ENCODE measurements at places on chromosomes 5 and 9.

DNA sequence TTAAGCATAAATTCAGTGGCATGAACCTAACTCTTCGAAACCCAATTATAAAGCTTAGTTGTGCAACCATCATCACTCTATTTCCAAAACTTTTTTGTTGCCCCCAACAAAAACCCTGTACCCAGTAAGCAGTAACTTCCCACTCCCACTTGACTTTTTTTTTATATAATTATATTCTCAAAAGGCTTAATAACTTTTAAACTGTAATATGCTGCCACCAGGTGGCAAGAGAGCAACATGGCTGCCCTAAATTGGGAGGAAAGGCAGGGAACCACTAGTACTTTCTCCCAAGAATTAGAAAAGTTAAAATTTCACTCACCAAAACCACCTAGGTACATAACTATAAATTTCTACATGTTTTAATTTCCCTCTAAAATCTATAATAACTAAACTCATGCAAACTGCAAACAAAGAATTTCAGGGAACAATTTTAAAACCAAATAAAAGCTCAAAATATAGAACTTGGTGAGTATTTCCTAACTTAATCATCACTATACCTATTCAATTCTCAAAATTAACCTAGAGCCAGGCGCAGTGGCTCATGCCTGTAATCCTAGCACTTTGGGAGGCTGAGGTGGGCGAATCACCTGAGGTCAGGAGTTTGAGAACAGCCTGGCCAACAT lies 50.2 kb upstream of the RNF38 start:
- DNase-seq = no peak

GRCh38 chr5:80540691-80541090 lies 29.4 kb downstream of the ANKRD34B start:
- DNase-seq = no peak

- DNase-seq = no peak
Measured at GRCh38 chr9:132543251-132543650, 39.2 kb upstream of the BARHL1 start.

DNA sequence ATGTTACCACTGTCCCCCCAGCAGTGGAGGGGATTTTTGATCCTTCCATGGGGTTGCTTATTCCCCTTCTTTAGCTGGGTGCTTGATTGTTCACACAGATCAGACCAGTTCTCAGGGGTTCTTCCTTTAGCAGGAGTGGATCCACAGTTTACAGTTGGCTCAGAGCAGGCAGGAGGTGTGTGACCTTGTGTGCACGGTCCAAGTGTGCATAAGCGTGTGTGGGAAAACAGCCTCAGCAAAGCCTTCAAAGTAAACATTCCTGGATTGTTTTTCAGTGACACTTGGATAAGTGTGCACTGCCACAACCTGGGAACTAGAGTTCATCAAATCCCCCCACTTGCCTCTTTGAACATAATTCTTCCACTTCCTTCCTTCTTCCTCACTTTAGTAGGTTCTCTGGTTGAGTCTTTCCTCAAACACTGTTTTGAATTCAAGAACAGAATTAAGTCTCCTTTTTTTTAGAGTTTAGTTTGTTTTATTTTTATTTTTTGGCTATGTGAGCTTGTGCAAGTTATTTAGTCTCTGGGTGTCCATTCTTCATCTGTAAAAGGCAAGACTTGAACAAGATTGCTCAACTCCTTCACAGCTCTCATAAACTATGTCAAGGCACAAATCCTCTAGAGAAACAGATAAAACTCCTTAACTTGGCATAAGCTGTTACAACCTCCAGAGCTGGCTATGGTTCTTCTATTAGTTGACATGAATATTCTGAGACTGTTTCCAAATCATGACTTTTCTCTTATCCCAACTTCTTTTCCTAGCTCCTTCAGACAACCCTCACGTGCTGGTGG lies 78.0 kb downstream of the OSMR start:
- DNase-seq = no peak

GRCh38 chr9:27168496-27168895 lies 59.5 kb downstream of the TEK start:
- no peak for DNase-seq

DNA sequence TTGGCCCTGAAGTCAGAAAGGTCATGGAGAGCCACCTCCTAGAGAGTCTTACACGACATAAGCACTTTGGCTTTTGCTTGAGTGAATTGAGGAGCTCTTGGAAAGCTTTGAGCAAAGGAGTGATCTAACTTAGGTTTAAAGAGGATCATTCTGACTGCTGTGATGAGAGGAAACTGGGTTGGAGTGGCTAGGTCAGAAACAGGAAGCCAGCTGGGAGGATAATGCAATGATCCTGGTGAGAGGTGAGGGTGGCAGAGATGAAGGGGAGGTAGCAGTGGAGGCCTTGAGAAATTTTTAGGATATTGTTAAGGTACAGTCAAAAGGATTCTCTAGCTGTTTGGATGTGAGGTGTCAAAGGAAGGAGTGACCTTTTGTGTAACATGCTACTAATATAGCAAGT lies 32.2 kb upstream of the ROPN1L start:
- no peak for DNase-seq

DNA sequence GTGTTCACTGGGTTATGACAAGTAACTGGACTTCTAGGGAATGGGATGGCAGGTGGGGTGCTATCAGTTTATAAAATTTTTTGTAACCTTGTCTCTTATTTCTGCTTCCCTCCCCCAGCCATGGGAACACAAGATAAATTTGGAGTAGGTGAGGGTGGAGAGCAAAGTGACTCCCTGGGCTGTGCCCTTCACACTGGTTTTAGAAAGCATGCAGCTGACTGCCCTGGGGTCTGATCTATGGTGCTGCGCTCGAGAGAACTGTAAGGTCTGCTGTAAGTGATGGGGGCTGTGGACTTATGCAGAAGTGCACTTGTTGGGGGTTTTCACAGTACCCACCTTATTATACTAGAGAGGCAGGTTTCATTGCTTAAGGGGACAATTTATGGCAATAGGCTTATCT lies 247.7 kb upstream of the DMRT1 start:
- no peak for DNase-seq

DNA sequence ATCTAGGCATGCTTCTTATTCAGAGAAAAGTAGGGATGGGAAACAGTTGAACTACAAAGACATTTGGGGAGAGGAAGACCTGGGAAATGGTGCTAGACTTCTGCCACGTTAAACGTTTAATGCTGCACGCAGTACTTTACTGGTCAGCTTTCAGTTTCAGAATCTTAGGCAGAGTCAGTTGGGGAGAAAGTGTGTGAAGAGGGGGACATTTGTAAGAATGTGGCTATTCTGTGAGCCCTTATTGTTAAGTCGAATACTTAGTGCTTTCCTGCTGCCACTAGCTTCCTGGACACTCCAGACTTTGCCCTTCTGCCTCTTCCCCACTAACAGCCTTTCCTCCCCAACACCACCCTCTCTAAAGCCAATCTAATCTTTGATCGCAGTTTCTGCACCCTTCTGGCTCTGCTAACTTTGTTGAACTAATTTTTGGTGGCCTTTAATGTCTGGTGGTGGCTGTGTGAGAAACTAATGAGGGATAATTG lies 6.1 kb downstream of the CYSTM1 start:
- no peak for DNase-seq

DNA sequence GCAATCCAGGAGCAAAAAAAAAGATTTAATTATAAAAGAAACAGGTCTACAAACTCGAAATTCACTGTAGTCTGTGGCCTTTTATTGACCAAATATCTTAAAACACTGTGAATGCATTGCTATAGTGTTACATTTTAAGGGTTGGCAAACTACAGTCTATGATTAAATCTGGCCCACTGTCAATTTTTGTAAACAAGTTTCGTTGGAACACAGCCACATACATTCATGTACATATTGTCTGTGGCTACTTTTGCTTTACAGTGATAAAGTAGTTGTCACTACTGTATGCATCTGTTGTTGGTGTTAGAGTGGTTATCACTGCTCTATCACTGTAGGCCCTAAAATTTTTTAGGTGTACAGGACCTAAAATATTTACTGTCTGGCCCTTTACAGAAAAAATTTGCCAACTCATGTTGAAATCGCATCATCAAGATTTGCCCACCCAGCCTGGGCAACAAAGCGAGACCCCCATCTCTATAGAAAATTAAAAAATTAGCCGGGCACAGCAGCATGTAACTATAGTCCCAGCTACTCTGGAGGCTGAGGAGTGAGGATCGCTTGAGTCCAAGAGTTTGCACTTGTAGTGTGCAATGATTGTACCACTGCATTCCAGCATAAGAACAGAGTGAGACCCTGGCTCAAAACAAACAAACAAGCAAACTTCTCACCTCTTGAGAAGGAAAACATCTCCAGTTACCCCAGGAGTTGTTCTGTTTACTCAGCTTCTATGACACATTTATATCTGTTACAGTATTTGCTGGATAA lies 89.0 kb downstream of the ERBIN start:
- DNase-seq = no peak

DNA sequence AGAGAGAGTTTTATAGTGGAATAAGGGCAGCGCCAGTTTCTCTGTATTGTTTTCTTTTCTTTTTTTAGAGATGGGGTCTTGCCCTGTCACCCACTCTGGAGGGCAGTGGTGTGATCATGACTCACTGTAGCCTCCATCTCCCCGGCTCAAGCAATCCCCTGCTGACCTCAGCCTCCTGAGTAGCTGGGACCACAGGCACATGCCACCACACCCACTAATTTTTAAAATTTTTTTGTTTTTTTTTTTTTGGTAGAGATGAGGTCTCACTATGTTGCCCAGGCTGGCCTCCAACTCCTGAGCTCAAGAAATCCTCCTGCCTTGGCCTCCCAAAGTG lies 119.0 kb downstream of the PIK3R1 start:
- DNase-seq = no peak

- no peak for DNase-seq
Measured at GRCh38 chr5:34803974-34804732, 34.8 kb upstream of the TTC23L start.

- DNase-seq = no peak
Measured at GRCh38 chr9:99023231-99023630, 79.5 kb downstream of the COL15A1 start.

DNA sequence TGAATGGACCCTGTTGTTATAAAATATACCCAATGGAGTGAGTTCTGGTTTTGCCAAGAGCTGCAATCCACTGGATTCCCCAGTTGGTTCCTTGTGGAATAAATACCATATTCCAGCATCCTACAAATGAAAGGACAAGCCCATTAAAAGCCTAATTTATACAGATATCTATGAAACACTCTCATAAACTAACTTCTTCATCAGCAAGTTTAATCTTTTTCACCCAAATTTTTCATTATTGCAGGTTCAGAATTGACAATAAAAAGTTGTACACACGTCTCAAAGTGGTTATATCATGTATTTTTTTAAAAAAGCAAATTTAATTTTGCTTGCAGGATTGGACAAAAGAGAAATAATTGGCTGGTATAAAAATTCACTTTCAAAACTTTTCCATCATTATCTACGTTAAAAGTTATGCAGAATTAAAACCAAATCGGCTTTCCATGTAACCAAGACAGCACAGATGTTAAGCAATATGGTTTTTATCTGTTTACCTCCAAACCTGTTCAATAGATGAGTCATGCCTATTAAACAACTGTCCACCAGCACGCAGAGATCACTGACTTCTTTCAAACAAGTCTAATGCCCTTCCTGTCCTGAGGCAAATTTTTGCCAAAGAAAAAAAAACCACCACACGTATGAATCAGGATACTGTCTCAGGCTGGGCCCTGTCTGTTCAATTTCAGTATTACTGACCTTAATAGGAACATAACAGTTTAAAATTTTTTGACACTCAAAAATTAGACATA lies 42.5 kb downstream of the CEMIP2 start:
- no peak for DNase-seq

DNA sequence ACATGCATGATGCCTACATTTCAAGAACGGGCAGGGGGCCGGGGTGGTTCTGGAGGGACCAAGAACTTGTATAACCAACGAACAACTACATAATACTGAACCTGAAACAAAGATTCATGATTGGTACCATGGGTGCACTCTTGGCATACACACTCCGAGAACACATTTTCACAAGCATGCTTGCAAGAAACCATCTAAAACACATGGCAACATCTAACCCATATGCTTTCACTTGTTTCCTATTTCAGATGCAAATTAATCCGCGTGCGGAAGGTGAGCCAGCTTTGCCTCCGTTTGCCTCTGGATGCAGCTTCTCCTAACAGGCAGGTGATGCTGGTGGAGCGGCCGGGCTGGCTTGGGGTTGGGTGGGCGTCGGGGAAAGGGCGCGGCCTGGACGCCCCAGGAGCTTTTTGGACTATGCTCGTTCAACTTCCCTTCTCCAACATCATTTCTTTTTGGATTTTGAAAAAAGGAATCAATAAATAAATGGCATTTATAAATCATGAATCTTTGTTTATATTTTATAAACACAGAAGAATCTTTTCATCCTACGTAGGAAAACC lies 12.5 kb upstream of the SEC16A start:
- DNase-seq = no peak

DNA sequence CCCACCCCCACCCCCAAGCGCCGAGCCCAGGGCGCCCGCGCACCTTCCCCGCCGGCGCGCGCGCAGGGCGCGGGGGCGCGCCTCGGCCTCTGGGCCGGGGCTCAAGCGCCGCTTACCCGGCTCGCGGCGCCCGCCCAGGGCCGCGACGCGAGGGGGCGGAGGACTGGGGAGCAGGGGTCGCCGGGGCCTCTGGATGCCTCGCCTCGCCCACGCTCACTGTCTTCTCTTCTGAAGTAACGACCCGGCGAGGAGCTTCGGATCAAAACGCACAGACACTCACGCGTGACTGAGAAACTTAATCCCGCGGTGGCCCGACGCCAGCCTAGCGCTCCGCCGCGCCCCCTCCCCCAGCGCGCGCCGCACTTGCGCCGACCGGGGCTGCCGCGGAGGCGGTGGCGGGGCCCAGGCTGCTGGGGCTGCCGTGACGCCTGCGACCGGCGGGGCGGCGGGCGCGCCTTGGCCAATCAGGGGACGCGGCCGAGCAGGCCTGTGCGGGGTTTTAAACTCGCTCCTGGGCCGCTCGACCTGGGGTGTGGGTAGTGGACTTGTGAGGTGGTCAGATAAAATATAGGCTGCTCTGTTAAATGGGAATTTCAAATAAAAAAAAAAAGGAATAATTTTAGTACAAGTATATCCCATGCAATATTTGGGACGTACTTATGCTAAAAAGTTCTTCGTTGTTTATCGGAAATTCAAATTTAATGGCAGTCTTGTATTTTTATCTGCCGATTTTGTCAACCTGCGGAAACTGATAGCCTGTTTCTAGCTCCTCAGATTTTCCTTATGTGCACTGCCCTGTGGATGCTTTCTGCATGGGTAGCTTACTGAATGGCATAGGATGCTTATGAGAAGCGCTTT lies at the start of gene MPDZ:
Gene MPDZ (minus strand): TSS at position 409 of the 858 bp plus-strand sequence. CDS start 29,377 bp downstream, outside the sequence.
- no peak for DNase-seq

DNA sequence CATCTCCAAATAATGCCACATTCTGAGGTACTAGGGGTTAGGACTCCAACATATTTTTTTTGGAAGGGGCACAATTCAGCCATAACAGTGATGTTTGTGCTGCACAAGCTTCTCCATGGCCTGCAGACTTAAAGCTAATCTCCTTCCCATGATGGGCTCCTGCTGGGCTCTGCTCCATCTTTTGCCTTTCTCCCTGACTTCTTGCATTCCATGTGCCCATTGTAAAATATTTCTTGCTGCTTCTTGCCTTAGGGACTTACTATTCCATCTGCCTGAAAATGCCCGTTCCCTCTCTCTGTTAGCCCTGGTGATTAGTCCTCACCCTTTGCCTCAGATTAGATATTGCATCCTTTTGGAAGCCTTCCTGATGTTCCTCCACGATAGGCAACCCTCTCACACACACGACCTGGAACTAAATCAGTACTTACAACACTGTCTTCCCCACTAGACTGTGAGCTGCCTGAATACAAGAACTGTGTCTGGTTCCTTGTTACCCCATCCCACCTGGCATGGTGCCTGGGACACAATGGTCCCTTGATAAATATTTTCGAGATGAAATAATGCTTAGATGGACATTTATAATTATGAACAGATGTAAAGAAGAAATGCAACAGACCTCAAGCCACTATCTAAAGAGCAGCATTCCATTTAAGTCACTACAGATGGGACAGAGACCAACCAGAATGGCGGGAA lies 33.5 kb downstream of the OR1J1 start:
- no peak for DNase-seq
